NCI-H446 treated with DMSO at 0.1 percent for 48 hours (cell line): ENCODE measurements at places on chromosomes 3 and 15.
A peak's percentile ranks its signal among the peaks of the same experiment; 100 is the strongest.

DNA sequence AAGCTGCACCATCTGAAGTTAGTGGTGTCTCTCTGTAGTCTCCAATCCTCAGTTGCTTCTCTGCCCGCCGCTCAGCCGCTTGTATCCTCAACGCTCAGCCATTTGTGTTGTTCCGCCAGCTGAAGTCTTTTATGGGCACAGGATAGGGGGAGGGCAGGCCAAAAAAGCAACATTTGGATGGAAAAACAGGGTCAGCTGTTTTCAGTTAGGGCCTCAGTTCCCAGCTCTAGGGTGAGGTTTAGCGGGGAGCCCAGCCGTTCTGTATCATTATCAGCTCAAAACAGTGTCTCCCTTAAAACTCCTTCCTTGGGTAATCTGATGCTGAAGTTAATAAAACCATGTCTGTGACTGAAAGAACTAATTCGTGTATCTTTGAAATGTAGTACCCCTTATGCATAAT lies 329.5 kb upstream of the AZI2 start:
- DNase-seq, result no peak

DNA sequence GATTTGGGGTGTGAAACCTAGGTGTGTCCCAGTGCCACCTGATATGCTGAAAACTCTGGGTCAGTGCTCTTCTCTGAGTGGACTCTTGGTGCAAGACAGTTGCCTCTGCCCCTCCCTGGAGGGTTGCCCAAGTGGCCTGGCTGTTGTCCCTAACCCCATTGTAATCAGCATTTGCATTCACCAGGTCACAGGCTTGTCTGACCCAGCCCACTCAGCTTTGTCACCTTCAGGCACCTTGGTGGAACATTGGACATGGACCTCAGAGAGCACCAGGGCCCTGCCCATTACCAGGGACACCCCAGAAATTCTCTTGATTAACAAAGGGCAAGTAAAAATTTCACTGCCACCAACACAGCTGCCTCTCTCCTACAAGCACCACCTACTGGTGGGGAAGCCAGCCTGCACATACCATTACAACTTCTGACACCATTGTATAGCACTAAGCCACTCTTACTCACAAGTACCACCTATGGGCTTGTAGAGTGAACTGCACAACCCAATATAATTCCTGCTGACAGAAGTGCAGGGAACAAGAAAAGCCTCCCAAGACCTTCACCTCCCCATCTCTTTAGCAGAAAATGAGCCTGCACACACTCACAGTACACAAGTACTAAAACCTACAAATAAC lies 324.6 kb downstream of the EPHA6 start:
- DNase-seq, result no peak

DNA sequence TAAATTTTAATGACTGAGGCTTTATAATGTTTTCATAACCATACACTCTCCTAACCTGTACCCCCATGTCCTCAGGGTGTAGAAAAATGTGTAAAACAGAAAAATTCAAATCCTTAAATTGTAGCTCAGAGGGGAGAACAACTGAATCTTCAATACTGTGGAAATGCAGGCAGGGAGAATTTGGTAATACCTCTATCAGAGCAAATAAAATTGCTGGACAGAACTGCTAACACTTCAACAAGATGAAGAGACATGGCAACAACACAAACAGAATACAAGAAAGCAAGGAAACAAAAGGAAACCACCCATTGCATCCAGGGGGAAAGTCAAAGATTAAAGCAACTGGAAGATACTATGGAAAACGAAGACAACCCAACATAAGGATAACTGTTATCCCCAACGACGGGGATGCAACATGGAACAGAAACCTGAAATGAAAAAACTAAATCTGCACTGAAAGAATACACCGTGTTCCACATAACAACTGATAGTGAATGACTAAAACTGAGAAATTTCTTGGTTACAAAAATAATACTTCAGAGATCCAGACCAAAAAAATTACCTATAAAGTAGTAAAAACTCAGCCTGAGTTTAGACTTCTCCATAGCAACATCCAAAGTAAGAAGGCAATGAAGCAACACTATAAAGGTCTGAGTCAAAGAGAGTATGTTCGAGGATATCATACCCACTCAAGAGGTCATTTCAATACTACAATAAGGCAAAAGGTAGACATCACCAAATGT lies 48.5 kb downstream of the HACD2 start:
- DNase-seq, result no peak

GRCh38 chr3:73773233-73773632 lies 148.5 kb upstream of the PDZRN3 start:
- DNase-seq, result no peak

- DNase-seq, result peak; percentile 0
These were observed at the start of gene ZKSCAN7 for GRCh38 chr3:44554626-44555592. ZKSCAN7 (plus strand) TSS chr3:44555193; CDS start chr3:44557048, 1,855 bp downstream.

- DNase-seq, result no peak
These were observed 26.0 kb downstream of the SLC6A6 start for GRCh38 chr3:14428087-14429033.

DNA sequence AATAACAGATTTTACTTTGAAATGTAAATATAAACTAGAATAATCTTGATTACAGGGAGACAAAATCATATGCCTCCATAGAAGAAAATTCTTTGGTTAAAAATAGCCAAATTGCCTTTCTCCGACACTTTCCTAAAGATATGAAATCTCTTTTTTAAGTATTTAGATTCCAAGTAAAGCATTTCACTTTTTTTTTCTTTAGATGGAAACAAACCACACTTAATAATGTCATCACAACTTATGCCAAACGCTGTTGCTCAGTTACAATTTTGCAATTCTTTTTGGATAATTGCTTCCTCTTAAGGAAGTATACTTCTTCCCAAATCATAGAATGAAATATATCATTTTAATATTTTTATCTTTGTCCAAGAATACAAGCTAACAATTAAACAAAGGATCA lies 294.1 kb upstream of the ARL6 start:
- no peak for DNase-seq

DNA sequence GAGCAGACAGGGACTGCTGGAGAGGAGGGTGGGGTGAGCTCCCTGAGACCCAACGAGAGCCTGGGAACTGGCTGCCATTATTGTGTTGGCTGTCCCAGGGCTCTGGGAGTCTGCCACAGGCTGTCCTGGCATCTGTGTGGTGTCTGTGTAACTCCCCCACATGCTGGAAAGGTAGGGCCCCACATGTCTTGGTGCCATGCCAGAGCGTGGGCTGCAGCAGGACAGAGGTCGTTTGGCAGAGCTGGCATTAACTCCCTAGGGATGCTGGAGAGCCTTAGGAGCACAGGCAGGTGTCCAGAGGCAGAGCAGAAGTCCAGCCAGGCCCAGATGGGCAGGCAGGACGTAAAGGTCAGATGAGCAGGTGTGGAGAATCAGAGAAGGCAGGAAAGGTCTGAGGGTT lies 9.7 kb downstream of the TIMP4 start:
- no peak for DNase-seq

DNA sequence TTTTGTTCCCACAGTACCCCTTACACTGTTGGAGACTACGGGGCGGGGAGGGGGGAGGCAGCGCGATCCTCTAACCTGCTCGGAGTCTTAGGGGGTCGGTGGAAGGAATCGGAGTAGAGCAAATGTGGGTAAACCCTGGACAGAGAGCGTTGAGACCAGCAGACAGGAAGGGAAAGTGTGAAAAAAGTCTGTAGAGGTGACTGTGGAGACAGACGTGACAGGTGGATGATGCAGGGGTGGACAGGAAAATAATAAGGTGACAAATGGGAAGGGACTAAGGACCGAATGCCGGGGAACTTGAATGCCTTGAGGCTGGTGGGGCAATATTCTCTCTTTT lies 424 bp downstream of the EAF2 start:
- DNase-seq, result no peak

- DNase-seq, result no peak
These were observed 46.1 kb upstream of the RASGRP1 start for GRCh38 chr15:38610748-38611147.
